ENCODE measurements at places on chromosomes 2 and 18.

DNA sequence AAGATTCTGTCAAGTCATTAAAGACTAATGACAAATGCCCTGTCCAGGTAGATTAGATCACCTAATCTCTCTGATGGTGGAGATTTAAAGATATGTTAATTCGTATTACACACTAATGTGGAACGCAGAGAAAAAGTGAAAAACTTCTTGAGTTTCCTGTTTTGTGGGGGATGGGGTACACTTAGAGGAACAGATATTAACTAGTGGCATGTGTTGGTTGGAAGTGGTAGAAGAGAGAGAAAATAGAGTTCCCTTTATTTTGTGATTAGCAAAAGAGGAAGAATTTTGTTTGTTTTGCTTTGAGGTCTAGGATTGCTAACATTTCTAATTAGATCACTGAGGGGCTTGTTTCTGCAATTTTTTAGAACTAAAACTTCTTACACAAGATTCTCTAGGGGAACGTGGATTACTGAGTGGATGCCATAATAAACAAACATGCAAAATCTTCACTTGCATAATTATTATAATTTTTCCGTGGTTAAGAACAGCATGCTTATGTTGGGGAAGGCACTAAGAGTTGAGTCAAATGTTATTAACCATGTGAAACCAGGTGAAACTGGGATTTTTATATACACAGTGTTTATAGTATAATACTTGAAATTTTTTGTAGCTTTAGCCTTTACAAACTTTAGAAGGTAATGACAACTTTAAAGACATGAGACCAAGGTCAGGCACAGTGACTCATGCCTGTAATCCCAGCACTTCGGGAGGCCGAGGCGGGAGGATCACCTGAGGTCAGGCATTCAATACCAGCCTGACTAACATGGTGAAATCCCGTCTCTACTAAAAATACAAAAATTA, 97.4 kb upstream of the STK17B start:
- no peak for DNase-seq

GRCh38 chr2:111216811-111217652, 96.3 kb downstream of the BCL2L11 start:
- DNase-seq = no peak

DNA sequence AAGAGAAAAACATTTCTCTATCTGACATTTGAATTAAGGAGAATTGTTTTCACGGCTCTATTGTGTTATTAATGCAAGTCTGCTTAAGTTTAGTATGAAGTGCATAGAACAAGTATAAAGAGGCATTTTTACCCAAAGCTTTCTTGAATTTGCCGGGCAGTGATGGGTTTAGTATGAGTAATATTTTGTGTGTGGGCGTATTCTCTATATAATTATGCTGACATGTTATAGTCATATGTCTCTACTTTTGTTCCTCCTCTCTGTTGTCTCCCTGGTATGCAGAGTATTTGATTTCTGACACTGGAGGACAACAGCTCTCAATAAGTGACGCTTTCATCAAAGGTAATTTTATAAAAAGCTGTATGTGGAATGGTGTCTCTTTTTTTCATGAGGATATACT, 45.9 kb downstream of the PIKFYVE start:
- no peak for DNase-seq

DNA sequence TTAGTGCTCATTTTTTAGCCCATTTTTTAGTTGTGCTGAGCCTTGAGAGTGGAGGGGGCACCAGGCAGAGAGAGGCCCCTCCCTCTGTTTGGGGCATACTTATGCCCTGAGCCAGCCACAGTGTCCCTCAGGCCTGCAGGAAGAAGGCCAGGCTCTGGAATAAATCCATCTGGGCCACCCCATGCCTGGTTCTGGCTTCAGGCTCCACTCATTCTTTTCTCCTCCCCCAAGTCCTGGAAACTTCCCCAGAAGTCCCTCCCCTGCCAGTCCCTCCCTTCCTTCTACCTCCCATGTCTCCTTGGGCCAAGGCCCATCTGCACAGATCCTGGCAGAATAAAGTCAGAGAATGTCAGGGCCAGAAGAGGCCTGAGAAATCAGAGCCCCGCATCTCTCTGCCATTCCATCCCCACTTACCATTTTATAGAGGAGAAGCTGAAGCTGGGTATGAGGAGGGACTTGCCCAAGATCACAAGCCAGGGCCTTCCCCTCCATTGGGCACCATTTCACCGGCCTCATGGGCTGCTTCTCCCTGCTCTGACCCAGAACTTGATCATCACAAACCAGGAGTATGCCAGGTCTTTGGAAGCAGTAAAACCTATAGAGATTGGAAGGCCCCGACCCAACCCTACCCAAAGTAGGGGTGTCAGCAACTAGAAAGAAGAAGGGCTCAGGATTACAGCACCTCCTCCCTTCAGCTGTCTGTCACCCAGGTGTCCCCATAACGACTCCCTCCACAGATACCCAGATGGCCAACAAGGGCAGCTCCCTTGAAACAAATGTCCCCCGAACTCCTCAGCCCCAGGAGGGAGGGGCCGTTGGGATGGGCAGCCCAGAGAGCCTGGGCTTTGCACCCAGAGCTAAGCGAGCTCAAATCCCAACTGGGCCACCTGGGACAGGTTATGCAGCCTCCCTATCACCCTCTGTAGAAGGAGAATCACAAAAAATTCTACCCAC, 108.4 kb downstream of the POLR1A start:
- no peak for DNase-seq

- DNase-seq = no peak
Observed at GRCh38 chr2:236168110-236169080, at the start of gene GBX2. GBX2 (minus strand) TSS chr2:236168386; CDS start chr2:236167971, 415 bp downstream.

GRCh38 chr2:156492979-156493378, 56.8 kb downstream of the GPD2 start:
- no peak for DNase-seq

DNA sequence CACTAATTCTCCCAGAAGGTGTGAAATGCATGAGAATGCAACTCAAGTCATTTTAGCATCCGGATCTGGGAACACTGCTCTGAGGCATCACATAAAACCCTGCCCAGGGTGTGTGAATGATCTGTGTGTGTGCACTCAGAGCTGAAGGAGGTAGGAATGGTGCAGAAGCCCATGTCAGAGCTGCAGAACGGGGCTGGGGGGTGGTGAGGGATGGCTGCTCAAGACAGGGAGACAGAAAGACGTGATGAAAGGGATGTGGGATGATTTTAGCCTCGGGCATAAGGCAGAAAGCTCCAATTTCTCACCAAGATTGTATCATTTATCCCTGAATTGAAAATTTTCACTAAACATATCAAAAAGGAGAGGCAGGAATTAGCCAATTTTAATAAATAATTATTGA, 369.1 kb downstream of the EIPR1 start:
- DNase-seq = no peak

- no peak for DNase-seq
Observed at GRCh38 chr18:44732238-44732563, 51.5 kb downstream of the SETBP1 start.

DNA sequence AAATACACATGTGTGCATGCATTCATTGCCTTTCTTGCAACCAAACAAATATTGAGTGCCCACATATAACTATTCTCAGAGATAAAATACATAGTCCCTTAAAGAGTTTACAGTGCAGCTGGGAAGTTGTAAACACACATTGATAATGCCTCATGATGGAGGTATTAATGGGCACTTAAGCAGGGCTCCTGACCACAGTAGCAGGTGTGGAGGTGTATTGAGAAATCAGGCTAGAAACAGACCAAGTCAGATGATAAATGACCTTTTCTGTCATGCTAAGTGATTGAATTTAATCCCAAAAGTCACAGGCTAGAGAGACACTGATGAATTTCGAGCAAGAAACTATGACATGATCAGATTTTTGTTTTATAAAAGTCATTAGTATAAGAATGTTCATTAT, 157.7 kb downstream of the ZNF385B start:
- no peak for DNase-seq

GRCh38 chr2:157159221-157159934, 98.1 kb upstream of the GALNT5 start:
- DNase-seq = no peak

All from stimulated activated naive B cell treated with anti-CD40 and anti-IgM and Interleukin-4, amounts not matched to agents 10 μg/mL and 1 μg/mL and 100 μg/mL, for 72 hours (primary cell).